ENCODE measurements at places on chromosomes 1 and 21. TPM values are rescaled to one million over a fixed set of nuclear protein-coding genes. Genes with fewer than 3 reads are reported as not detected.

DNA sequence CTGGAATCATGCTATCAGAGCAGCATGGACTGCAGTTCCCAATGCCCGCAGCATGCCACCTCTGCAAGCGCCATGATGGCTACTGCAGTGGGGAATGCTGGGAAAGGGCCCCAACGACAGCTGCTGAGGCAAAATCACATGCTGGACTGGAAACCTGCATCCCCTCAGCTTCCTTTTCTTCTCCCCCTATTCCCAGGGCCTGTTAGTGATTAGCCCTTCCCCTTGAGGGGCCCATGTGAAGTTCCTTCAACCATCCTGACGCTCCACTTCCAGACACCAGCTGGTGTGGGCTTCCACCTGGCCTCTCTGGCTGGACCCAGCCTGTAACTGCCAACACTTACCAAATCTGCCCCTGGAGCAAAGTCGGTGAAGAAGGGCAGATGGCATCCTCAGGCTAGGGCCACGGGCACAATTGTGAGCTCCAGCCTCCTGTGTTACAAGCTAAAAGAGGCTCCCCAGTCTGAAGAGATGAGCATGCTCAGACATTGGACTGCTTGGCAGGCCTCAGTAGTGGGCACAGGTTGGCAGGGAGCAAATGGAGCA, 22.1 kb upstream of the SDC3 start:
- no peak for DNase-seq

- no peak for DNase-seq
Measured at GRCh38 chr1:30123896-30124295, 599.5 kb downstream of the MATN1 start.

GRCh38 chr1:62732331-62732730, 44.1 kb upstream of the DOCK7 start:
- no peak for DNase-seq

DNA sequence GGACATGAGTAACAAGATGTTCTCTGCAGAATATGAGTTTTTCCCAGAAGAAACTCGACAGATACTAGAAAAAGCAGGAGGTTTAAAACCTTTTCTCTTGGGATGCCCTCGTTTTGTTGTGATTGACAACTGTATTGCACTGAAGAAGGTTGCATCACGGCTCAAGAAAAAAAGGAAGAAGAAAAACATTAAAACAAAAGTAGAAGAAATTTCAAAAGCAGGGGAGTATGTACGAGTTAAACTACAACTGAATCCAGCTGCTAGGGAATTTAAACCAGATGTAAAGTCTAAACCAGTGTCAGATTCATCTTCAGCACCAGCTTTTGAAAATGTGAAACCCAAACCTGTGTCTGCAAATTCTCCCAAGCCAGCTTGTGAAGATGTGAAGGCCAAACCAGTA, 92.5 kb downstream of the TTC3 start:
- DNase-seq = no peak

DNA sequence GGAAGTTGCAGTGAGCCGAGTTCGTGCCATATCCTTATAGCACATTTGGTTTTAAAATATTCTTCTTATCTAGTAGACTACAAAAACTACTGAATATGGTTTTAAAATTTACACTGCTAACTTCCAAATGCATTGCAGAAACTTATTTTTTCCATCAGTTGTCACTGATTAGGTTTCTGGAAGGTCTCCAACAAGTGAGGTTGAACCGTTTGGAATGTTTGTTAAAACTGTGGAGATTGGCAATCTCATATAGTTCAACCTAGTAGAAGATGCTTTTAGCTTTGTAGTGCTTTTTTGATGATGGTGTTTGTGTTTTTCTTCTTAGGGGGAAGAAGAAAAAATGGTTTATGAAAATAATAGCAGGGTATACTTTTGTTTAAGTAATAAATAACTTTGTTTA, 12.9 kb downstream of the CENPF start:
- DNase-seq = no peak

DNA sequence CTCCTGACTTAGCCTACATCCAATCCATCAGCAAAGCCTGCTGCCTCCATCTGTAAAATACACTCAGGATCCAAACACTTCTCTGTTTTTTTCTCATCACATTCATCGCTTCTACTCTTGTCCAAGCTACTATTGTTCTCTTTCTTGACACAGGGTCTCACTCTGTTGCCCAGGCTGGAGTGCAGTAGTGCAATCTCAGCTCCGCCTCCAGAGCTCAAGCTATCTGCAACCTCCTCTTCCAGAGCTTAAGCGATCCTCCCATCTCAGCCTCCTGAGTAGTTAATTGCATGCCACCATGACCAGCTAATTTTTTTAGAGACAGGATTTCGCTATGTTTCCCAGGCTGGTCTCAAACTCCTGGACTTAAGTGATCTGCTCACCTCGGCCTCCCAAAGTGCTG, 44.3 kb upstream of the H6PD start:
- no peak for DNase-seq

DNA sequence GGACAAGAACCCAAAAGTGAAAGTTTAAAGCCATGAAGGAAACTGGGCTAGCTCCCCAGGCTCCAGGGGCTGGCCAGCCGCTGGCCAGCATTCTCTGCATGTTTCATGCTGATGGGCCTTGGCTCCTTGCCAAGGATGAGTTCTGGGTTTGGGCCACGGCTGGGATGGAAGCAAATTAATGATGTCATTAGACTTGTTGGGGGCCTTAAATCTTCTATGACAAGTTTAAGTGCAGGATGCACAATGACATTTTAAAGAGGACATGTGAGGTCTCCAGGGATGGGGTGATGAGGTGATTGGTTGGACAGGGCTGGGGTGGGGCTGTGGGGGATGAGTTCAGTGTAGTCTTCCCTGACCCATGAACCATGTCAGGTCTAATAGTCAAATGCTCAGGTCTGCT, 199.6 kb downstream of the TRABD2B start:
- peak; percentile 88 for DNase-seq

DNA sequence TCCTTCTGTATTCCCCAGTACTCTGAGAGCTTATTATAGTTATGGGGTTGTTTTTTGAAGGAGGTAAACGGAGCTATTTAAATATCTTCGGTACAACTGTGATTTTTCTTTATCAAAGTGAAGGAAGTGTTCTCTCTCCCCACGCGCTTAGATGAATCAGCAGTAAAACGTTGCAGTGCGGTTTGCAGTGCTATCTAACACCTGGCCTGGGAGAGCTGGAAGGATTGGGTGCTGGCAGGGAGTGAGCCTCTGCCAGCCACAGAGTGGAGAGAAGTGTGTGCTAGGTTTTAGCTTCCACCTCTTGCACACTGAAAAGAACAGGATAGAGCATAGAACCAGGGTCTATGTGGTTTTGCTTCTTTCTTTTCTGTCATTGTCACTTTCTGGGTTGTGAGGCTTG, 165.9 kb downstream of the SDCCAG8 start:
- DNase-seq = no peak

- DNase-seq = no peak
Measured at GRCh38 chr1:22259551-22260282, 116.8 kb upstream of the WNT4 start.

GRCh38 chr1:78687914-78688313, 38.3 kb downstream of the IFI44 start:
- no peak for DNase-seq

DNA sequence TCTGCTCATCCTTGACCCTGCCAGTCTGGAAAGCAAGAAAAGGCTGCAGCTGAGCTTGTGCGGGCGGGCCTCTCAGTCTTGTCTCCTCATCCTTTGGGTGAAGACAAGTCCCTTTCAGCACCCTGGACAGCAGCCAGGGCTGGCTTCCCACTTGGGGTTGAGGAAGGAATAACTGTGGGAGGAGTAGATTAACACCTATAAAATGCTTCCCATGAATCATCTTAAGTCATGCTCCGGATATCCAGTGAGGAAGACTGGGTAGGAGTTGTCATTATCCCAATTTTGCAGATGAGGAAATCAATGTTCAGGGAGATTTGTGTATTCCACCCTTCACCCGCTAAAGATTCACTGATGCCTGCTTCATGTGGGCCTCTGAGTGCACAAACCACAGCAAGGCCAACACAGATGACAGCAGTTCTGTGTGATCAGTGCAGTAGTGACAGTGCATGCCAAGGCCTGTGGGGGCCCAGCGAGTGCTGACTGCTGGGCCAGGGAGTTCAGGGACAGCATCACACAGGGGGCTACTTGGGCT, 20.1 kb upstream of the COL16A1 start:
- peak; percentile 89 for DNase-seq

- no peak for DNase-seq
Measured at GRCh38 chr21:35281956-35282355, 232.9 kb upstream of the RUNX1 start.

DNA sequence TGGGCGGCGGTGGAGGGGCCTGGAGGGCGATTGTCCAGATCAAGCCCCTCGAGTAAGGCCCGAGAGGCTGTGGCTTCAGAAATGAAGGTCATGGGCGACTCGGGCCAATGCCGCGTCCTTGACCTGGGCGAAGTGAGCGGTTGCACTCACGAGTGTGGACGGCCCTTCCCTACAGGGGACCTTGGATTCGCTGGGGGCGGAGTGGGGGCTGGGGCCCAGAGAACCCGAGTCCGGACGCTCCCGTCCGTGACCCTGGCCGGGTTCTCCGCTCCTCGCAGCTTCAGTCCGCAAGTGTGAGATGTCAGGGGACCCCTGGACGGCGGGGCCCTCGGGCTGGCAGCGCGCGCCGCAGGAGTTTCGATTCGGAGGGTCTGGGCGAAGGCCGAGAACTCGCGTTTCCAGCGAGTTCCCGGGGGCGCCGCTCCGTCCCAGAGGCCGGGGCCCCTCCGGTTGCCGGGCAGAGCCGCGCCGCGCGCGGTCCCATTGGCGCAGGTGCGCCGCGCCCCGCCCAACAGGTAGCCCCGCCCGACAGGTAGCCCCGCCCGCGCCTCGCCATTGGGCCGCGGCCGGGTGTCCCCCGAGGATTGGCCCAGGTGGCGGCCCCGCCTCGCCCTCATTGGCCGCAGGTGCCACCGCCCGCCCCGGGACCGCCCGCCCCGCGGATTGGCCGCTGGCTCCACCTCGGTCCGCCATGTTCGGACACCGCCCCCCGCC, at the start of gene PRKCZ:
TSS of gene PRKCZ (plus strand) at position 694 of the 714 bp plus-strand sequence. CDS start 220 bp downstream, outside the sequence.
- peak; percentile 92 for DNase-seq

DNA sequence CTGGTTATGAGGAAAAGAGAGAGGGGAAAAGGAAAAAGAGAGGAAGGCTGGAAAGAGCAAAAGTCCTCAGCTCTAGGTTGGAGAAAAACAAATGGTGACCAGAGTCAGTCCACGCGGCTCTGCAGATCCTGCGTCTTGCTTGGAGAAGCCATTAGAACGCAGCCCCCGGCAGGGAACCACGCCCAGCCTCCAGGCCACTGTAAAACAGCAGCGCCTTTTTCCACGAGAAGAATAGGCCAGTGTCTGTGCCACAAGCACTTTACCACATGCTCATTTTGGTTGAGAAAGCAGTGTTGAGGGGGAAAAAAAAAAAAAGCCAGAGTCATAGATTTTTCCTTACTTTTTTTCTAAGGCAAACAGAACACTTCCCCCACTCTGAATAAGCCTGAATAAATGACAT, 846.9 kb upstream of the ADAMTS5 start:
- no peak for DNase-seq

GRCh38 chr21:41504030-41504429, 3.9 kb downstream of the TMPRSS2 start:
- no peak for DNase-seq

DNA sequence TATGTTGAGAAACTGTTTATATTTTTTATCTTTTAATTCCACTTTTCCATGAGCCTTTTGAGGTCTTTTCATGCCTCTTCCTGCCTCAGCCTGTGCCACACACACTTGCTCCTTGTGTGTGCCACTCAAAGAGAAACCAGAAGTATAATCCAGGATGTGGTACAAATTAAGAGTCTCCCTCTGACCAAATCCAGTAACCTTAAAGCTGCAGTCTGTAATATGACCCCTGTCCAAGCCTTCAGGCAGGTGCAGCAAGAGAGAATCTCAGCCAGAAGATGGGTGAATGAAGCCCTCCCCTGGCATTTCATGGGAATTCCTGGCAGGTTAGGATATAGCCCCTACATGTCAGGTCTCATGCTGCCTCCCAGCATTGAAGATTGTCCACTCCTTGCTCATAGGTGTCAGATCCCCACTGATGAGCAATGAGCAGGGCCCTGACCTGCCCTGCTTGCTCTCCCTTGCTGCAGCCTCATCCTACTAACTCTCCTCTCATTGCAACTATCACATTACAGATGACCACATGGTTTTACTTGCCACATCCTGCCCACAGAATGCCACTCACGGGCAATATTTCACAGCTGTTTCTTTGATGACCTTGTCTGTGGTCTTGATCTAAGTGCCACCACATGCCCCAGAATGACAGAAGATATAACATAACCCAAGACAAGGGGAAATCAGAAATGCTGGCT, 169.3 kb downstream of the SEC16B start:
- DNase-seq = no peak

GRCh38 chr1:107807405-107807804, 157.6 kb downstream of the VAV3 start:
- DNase-seq = no peak

GRCh38 chr1:6208723-6209660, 3.1 kb downstream of the RNF207 start:
- DNase-seq = peak; percentile 86

- peak; percentile 80 for DNase-seq
Measured at GRCh38 chr1:204461331-204462228, 33.0 kb downstream of the PIK3C2B start.

GRCh38 chr21:21163904-21164303, 165.7 kb downstream of the NCAM2 start:
- DNase-seq = no peak

DNA sequence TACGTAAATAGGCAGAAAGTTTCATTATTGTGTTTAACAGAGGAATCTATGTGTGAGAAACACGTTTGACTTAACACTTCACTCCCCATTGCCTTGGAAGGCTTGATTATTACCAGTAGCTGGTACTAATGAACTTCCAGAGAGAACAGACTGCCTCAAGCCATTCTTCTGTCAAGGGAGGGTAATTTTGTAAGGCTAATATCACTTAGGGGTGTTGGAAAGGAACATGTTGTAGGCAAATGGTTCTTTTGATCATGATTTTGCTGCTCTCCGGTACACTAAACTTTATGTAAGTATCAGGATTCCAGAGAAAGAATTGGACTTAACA, 1.8 kb downstream of the LAMC1 start:
- no peak for DNase-seq

HOOK1 gene
- 0.14 TPM for total RNA-seq

RNU1-1 gene
- total RNA-seq = 18,986 TPM

SERPINC1 gene
- 0.65 TPM for total RNA-seq

SPRR2B gene
- not detected for total RNA-seq

IGSF3 gene
- total RNA-seq = 3.0 TPM

CRB1 gene
- total RNA-seq = 0.14 TPM

ETS2 gene
- total RNA-seq = 92.3 TPM

OR2L3 gene
- not detected for total RNA-seq

SLC5A9 gene
- 0.67 TPM for total RNA-seq

All from posterior vena cava (tissue), 2 donors.